Right forelimb (tissue), 1 donor: ENCODE measurements at places on chromosomes 6 and 20.

DNA sequence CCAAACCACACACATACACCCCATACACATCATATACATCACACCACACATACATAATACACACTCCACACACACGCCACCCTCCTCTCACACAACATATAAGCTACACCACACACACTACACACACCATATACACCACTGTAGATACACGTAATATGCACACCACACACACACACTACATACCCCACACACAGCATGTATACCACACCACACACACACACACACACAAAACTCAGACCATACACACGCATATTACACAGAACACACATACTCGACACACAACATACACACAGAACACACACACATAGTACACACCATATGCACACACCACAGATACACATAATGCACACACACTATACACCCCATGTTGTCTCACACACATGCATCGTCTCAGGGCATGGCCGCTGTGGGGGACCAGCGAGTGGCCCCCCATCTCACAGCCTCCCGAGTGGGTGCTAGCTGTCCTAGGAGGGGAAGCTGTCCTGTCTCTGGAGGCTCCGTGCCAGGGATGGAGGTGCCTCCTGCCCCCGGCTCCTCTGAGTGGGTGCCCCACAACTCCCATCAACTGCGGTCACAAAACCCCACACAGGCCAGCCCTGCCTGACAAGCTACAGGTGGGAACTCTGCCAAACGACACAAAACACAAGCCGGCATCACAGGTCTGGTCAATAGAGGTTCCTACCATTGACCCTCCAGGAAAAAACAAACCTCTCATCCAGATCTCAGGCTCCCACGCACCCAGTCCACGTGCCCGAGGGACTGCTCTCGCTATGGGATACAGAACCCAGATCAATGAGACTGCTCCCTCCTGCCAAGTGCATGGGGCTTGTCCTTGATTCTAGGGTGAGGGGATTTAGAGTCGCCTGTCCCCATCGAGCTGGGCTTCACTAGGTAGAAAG, 49.1 kb downstream of the DACT2 start:
- DNase-seq: no peak

DNA sequence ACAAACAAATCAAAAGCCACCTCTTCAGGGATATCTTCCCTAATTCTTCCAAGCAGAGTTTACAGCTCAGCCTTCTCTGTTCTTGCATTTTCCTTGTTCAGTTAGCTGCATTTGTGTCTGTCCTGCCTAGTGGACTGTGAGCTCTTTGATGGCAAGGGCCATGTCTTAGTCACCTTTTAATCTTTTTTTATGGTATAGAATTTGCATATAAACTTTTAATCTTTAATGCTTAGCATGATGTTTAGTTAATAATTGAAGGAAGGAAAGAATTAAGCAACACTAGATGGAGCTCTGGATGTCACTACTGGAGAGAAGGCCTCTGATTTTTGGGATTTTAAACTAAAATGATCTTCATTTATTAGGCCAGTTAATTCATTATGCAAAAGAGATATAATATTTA, 12.1 kb downstream of the PPP2R5D start:
- DNase-seq: no peak

DNA sequence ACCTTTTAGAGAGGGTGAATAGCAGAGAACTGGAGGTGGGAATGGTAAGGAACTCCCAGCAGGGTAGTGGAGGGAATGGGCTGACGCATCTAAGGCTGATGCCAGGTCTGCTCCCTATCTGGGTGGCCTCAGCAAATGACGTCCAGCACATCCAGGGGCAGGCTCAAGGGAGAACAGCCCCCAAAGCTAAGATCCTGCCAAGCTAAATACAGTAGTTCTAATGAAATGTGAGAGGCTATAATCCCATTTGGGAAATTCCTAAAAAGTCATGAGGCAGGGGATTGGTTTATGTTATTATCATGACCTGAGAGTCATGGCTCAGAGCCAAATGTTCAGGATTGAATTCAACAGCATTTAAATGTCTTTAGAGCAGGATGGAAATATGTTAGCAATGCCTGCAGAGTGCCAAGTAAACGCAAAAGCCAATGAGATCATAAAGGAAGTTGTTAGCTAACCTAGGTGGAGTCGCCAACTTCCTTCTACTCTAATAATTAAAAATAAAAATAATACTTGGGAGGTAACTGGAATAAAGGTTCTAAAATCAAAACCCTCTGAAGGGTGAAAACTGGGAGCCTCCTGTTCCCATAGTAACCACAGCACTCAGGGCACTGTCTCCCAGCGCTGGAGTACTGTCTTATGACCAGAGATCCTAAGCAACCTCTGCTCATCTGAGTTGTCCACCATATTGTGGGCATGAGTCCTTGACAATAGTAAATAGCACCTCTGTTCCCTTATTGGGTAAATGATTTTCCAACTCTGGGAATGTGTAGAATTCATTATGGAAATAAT, 34.8 kb downstream of the IYD start:
- DNase-seq: no peak

DNA sequence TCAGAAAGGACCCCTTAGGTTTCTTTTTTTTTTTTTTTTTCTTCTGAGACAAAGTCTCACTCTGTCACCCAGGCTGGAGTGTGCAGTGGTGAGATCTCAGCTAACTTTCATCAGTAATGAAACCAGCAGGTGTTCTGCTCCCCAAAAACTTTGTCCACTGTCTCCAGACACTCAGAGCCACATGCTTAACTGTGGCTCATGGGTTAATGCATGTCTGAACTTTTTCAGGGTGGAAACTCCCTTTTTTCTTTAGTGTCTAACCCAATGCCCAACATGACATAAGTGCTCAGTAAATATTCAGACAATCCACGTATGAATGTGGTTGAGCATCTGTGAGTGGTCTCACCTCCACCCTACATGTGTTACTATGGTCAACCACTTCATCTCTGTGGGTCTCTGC, 45.4 kb downstream of the MYB start:
- no peak for DNase-seq

- DNase-seq: no peak
Measured at GRCh38 chr20:62067547-62068260, 2.0 kb upstream of the TAF4 start.

GRCh38 chr6:43113431-43114260, 37.5 kb downstream of the PTK7 start:
- no peak for DNase-seq

DNA sequence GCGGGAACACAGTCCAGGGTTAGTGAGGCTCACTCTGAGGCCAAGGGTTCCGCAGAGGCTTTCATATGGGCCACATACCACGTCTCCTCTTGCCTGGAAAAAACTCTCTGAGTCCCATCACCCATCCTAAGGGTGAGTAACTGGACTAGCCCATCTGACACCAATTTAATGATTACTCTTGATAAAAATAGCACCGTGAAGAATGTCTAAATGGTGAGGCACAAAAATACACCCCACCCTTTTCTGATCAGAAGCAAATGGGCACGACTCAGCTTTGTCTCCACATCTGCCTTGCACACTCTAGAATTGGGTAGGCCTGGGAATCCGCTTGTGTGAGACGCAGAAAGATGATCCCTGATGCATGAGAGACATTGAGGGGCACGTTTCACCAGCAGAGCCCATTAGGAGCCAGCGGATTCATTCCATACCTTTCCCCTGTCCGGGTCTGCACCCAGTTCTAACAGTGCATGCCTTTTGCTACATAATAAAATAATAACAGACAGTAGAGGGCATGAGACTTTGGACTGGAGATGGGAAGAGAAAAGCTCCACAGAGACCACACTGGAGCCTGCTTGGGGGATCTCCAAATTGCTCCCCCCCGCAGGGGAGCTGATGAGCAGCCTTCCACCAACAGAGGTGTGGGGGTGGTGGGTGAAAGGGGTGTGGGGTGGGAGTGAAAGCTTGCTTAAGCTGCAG, 110.0 kb upstream of the KCNK16 start:
- DNase-seq: no peak

GRCh38 chr6:132780770-132781371, 17.6 kb downstream of the SLC18B1 start:
- no peak for DNase-seq

GRCh38 chr6:132669690-132670291, 10.8 kb upstream of the TAAR1 start:
- DNase-seq: no peak

- DNase-seq: no peak
Measured at GRCh38 chr20:10105046-10105445, 70.3 kb downstream of the ANKEF1 start.

DNA sequence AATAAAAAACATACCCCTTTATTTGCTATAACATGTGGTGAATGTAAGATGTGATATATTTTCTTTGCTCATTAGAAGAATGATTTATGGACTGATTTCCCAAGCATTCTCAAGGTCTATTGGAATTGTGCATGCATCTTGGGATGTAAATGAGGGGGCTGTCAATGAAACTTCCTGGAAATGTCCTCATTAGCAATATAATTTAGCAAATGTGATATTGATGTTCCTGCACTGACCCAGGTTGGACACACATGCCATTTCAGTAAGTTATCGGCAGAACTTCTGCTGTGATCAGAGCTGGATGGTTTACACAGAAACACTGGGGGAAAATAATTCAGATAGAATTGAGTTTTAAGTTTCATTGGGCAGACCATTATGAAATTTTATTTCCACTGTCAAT, 99.9 kb downstream of the ELOVL4 start:
- no peak for DNase-seq

DNA sequence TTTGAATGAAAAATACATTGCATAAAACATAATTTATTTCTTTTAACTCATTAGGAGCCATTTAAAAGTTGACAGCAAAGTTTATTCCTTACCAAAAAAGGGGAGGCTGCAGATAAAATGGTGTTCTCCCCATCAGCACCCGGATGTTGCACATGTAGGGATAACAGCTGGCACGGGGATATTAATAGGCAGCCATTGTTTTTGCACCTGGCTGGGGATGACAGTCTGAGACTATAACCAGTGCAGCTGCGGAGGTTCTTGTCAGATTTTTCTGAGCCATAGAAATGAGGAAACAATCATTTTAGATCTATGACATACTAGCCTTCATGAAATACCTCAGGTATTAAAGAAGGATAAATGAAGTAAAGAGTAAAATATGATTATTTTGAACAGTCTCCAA, 20.1 kb upstream of the HECA start:
- no peak for DNase-seq

DNA sequence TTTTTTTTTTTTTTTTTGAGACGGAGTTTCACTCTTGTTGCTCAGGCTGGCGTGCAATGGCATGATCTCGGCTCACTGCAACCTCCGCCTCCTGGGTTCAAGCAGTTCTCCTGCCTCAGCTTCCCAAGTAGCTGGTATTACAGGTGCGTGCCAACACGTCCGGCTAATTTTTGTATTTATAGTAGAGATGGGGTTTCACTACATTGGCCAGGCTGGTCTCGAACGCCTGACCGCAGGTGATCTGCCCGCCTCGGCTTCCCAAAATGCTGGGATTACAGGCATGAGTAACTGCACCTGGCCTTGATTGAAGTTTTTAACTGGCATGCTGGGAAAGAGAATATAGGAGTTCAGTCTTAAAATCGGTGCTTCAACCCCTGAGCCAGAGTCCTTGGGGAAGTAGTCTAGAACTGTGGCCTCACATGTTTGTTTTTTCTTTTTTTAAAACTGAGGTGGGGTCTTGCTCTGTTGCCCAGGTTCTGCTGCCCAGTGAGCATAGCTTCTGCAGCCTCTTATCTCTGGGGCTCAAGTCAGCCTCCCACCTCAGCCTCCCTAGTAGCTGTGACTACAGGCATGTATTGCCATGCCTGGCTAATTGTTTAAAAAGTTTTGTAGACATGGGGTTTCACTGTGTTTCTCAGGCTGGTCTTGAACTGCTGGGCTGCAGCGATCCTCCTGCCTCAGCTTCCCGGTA, 3.3 kb downstream of the CBFA2T2 start:
- DNase-seq: no peak

- DNase-seq: no peak
Measured at GRCh38 chr20:48697845-48698491, 129.8 kb downstream of the PREX1 start.

- no peak for DNase-seq
Measured at GRCh38 chr6:3875486-3875885, 26.3 kb downstream of the FAM50B start.

- no peak for DNase-seq
Measured at GRCh38 chr6:120248451-120248850, 898.9 kb upstream of the MAN1A1 start.

- no peak for DNase-seq
Measured at GRCh38 chr20:15256676-15257568, 919.5 kb upstream of the FLRT3 start.

DNA sequence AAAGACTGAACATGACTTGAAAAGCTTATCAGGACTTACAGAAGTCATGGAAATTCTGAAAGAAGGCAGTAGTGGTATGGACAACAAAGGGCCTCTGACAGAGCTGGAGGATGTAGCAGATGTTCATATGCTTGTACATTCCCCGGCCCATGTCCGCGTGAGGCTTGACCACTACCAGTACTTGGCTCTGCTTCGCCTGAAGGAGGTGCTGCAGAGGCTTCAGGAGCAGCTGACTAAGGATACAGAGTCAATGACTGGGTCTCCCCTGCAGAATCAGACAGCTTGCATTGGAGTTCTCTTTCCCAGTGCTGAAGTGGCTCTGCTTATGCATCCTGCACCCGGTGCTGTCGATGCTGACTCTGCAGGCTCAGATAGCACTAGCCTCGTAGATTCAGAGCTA, 29.2 kb downstream of the TAF11 start:
- DNase-seq: no peak

GRCh38 chr6:132218059-132218696, 183.1 kb downstream of the MOXD1 start:
- no peak for DNase-seq

DNA sequence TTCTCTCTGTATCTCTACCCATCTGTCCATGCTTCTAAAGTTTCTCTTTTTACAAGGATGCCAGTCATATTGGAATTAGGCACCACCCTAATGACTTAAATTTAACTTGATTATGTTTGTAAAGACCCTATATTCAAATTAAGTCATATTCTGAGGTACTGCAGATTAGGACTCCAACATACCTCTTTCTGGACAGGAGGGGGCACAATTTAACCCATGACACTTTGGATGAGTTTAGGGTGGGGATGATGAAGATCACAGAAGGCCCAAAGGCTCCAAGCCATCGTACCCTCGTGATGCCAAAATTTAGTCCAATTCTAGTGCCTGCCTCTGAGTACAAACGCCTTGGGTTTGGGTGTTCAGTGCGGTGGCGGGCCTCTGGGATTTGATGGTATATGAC, 15.0 kb upstream of the NKX2-2 start:
- DNase-seq: no peak

GRCh38 chr20:58684291-58684690, 8.3 kb upstream of the NPEPL1 start:
- DNase-seq: no peak

- DNase-seq: no peak
Measured at GRCh38 chr6:31405996-31406395, 2.6 kb downstream of the MICA start.
